Naive thymus-derived CD4-positive, alpha-beta T cell (primary cell): ENCODE measurements at places on chromosomes 12 and 14.
A peak's percentile ranks its signal among the peaks of the same experiment; 100 is the strongest.

DNA sequence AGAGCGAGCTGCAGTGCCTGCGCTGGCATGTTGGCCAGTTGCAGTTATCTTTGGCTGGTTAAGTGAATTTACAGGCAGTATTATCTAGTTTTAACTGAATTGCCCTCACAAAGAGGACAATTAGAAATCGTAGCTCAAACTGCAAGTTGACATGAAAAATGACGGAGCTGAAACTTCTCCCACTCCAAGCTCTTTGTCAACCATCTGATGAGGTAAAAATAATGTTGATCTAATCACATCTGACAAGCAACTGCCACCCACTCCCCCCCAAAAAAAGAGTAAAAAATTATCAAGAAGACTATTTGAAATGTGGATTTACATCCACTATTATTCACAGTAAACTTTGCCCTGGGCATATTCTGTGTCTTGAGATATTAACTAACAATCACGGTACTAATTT is 84.7 kb upstream of the VASH1 start:
- H3K4me1 ChIP-seq = no peaks in the 10 kb centered on the region
- H3K27me3 ChIP-seq = no peaks in the 10 kb centered on the region
- H3K4me3 ChIP-seq = no peak overlapping the region
- DNase-seq = no peak

- H3K36me3 ChIP-seq = no peaks in the 10 kb centered on the region
- no peaks in the 10 kb centered on the region for H3K4me1 ChIP-seq
- no peak overlapping the region for H3K27ac ChIP-seq
Measured at GRCh38 chr14:36020120-36021029, 156.1 kb downstream of the PTCSC3 start.

DNA sequence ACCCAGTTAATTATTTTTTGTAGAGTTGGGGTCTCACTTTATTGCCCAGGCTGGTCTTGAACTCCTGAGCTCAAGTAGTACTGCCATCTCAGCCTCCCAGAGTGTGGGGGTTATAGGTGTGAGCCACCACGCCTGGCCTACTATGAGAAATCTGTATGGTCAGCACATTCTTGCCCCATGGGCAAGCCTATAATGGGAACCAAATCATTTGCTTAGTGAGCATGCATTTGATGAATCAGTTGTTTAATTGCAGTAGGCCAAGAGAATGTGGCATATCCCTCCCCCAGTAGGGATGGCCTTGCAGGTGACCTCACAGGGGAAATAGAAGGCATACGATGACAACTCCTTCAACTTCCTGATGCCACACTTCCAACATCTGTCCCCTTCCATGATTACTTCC is 122.7 kb downstream of the DIP2B start:
- H3K36me3 ChIP-seq = no peaks in the 10 kb centered on the region
- DNase-seq = no peak
- H3K4me1 ChIP-seq = peaks cover 10% of the 10 kb centered on the region
- no peak overlapping the region for H3K4me3 ChIP-seq

DNA sequence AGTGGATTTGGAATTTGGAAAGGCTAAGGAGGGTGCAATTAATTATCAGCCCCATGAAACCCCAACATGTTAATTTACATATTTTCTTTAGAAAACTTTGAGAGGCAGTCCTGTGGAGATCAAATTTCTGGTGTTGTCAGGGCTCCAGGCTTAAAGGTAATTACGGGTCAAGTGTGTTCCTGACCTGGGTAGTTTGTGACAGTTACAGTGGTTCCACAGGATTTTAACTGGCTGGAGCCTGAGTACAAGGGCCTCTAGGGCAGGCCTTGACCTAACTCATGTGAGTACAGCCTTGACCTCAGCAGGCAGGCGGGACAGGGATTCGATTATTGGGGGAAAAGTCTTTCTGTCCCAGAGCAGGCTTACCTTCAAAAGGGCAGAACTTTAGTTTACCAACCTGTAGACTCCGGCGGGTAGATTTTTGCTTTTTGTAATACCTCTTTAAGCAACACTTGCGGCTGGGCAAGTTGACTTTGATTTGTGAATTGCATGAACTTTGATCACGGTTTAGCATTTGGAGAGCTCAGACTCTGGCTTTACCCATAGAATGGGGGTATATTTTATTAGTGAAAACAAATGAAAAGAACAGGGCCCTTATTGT is 8.4 kb upstream of the PPTC7 start:
- no peaks in the 10 kb centered on the region for H3K27me3 ChIP-seq
- H3K36me3 ChIP-seq = no peaks in the 10 kb centered on the region
- DNase-seq = no peak
- H3K27ac ChIP-seq = peak overlapping the region; percentile 76
- H3K4me3 ChIP-seq = no peak overlapping the region

DNA sequence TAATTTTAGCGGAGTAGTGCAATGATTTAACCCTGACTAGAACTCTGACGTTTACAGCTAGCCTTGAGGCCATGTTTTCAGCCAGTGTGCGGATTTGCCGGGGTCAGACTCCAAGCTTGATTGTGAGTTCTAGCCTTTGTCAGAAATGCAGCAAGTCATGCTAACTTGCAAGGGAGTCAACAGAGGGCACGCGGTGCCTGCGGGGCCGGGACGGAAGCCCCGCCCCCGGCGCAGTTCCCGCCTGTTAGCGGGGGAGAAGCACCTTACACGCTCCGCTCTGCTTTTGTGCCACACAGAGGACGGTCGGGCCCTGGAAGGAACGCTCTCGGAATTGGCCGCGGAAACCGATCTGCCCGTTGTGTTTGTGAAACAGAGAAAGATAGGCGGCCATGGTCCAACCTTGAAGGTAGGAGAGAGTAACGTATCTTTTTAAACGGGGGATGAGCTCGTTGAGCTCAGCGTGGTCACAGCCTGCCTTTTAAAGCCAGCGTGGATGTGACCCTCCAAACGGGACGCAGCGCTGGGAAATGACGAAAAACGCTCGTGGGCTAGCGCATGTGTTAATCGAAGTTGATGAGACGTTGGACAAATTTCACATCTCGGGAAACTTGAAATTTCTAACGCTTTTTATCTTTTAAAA is 14.8 kb upstream of the EID3 start:
- no peaks in the 10 kb centered on the region for H3K27me3 ChIP-seq
- no peaks in the 10 kb centered on the region for H3K36me3 ChIP-seq
